ENCODE measurements at places on chromosomes 16 and 17.

DNA sequence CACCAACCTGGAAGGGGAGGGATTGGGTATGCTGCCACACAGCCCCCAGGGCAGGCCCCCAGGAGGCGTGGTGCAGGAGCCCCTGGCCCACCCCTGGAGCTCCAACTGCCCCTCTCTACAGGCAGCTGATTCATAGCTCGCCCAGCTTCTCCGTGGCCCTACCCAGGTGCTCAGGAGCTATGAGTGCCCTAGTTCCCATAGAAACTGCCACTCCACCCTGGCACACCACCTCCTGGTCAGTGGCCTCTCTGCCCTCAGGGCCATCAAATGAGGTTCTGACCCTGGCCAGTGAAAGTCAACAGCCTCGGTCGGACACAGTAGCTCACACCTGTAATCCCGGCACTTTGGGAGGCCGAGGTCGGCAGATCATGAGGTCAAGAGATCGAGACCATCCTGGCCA is 18.0 kb downstream of the CNGB1 start:
- no peak for DNase-seq

DNA sequence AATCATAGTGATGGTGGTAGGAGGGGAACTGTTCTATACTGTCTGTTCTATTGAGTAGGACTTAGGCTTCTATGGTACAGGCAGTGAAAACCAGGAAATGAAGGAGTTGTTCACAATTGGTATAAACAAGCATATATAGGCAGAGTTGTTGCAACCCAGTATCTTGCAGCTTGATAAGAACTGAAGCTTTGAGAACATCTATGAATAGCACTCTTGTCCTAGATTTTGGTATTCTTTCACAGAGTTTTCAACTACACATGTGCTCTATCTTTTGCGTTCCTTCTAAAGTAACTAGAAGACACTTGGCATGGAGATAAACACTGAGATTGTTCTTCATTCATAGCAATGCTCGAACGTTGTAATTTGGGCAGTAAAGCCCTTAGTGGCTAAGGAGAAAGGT is 91.8 kb downstream of the KCNJ2 start:
- DNase-seq, result no peak

DNA sequence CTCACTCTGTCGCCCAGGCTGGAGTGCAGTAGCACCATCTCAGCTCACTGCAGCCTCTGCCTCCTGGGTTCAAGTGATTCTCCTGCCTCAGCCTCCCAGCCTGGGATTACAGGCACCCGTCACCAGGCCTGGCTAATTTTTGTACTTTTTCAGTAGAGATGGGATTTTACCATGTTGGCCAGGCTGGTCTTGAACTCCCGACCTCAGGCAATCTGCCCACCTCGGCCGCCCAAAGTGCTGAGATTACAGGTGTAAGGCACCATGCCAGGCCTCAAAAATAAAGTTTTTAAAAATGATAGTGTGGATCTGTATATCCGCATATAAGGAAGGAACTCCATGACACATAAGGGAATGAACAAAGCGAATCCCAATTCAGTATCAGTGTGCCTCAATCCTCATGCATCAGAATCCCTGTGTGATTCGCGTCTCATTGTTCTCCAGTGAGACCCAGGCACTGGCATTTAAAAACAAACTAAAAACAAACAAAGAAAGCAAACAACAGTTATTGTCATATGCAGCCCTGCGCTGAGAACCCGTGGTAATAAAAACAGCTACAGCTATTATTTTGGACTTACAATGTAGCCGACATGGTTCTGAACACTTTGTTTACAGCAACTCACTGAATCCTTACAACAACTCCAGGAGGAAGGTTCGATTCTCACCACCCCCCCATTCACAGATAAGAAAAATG is 54.1 kb upstream of the CREBBP start:
- DNase-seq, result no peak

DNA sequence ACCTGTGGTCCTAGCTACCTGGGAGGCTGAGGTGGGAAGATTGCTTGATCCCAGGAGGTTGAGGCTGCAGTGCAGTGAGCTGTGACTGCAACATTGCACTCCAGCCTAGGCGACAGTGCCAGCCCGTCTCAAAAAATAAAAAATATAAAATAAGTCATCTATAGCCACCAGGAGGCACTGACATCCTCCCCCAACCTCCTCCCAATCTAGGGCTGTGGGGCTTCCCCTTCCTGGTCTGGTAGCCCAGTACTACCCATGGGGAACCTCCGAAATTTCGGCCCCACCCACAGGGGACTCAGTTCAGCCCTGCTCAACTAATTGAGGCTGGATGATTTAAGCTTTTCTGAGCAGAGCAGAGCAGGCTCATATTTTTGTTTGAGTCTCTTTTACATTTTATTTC is 3.2 kb downstream of the ZSCAN10 start:
- no peak for DNase-seq

DNA sequence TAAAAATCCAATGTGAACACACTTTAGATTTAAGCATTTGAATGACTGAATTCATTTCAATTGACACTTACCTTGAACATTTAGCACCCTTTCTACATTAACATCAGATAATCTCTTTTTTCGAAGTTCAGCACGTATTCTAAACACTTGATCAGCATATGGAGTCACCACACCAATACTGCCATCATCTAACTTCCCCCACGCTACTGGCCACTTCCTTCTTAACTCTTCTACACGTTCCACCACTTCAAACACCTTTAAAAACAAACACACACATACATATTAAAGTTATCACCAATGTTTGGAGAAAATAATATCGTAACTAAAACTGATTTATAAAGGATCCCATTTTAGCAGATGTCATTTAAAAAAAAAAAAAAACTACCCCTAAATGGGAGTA is 93.5 kb downstream of the CACNG1 start:
- no peak for DNase-seq

DNA sequence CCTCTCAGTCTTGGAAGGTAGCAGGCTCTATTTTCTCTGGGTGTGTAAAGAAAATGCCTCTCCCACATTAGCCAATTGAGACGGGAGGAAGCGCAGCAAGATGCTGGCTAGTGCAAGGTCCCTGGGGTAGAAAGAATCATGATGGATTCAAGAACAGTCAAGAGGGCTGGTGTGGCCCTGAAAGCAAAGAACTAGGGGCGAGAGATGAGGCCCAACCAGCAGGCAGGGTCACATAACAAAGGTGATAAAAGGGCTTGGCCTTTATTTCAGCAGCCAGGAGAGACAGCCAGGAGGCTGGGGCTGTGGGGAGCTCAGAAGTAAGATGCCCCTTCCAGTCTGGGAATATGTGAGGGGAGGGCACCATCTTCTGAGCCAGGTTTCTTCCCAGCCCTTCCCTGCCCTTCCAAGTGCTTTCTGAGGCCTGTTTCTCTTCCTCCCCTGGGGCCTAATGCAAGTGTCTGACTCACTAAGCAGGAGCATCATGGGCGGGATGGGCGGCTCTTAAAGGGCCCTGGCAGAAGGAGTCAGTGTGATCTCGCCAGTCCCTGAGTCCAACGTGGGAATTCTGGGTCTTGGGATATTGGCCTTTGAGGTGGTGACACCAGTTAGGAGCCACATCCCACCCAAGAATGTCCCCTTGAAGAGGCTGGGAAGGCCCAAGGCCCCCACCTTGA is 3.9 kb upstream of the NLRC5 start:
- DNase-seq, result no peak

Measured in NCI-H446 (cell line).